ENCODE measurements at places on chromosomes 4 and X.

DNA sequence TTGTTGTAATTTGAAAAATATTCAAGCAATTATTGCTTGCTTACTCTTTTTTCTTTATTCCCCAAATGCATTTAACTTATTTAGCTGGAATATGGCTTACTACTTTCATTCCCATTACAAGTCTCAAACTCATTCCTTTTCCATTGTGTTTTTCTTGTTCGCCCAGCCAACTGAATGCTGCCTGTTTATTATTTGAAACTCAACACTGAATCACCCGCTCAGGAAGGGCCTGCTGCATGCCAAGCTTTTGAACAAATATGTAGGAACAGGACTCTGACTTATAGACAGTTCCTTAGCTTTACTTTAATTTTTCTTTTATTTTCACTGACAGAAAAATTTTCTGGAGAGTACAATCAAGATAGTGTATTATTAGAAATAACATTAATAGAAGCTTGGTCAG lies 12.9 kb downstream of the PCDH18 start:
- no peak for DNase-seq

GRCh38 chr4:54909961-54910360 lies 215.4 kb downstream of the KDR start:
- no peak for DNase-seq

DNA sequence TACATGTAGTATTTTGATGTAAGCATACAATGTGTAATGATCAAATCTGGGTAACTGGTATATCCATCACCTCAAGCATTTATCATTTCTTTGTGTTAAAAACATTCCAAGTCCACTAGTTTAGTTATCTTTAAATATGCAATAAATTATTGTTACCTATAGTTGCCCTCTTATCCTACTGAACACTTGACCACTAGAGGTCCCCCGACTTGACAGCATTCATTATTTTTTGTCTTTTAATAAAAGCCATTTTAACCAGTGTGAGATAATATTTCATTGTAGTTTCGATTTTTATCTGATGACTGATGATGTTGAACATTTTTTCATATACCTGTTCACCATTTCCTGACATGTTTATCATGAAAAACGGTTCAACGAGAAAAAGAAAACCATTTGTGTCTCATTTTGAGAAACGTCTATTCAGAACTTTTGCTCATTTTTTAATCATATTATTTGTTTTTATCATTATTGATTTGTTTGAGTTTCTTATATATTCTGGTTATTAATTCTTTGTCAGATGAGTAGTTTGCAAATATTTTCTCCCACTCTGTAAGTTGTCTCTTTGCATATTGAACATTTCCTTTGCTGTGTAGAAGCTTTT lies 199.0 kb upstream of the CXXC4 start:
- peak; percentile 14 for DNase-seq

GRCh38 chr4:177356206-177356605 lies 46.5 kb downstream of the NEIL3 start:
- DNase-seq = no peak

DNA sequence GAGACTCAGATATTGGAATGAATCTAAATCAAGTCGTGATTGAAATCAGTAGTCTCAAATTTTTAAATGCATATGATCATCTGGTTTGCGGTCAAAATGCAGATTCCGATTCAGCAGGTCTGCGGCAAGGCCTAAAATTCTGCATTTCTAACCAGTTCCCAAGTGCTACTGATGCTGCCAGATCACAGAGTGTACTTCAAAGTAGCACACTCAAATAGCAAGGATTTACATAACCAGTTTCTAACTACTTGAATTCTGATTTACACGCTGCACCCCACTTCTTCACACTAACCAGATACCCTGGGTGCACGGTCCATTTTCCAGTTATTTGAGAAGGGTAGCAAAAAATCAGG lies 752 bp downstream of the MBTPS2 start:
- DNase-seq = no peak

DNA sequence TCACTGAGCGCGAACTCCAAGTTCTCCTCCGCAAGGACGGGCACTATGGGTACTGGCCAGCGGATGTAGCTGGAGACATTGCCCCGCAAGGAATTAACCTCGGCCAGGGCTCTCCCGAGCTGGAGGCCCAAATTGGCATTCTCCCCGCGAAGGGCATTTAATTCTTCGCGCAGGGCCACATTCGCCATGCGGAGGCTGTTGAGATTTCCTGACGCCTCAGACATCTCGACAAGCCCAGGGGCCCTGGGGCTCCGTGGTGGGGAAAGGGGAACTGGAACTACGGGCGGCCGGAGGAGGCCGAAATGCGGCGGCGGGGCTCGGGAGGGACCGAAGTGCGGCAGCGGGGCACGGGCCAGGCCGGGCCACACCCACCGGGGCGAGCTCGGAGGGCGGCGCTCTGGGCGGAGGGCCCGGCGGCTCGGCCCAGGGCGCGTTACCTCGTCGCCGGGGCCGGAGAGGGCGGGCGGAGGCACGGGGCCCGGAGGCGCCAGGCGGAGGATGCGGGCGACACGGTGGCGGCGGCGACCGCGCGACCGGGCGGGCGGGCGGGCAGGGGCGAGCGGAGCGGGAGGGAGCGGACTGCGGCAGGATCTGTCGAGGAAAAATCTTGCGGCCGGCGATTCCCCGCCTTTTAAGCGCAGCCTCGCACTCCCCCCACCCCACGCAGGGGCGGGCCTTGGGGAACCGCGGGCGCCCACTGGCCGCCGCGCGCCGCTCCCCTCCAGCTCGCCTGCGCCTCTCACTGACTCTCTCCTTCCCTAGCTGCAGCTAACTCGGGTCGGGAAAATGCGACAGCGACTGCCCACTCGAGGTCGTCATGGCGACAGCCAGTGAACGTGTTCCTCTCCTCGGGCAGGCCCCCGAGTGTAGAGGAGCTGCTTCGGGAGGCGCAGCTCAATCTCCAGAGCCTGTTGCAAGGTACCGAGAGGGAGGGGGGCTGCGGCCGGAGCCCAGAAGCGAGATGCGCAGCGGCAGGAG lies at the start of gene RTL5:
Gene RTL5 (minus strand): TSS at position 599 of the 978 bp plus-strand sequence.
- DNase-seq = peak; percentile 58

- DNase-seq = no peak
Measured at GRCh38 chr4:8347660-8348059, 78.1 kb downstream of the HTRA3 start.

GRCh38 chr4:12555011-12555410 lies 929.1 kb downstream of the RAB28 start:
- DNase-seq = peak; percentile 12

GRCh38 chr4:1215141-1216075 lies 33.5 kb downstream of the CTBP1 start:
- DNase-seq = no peak

DNA sequence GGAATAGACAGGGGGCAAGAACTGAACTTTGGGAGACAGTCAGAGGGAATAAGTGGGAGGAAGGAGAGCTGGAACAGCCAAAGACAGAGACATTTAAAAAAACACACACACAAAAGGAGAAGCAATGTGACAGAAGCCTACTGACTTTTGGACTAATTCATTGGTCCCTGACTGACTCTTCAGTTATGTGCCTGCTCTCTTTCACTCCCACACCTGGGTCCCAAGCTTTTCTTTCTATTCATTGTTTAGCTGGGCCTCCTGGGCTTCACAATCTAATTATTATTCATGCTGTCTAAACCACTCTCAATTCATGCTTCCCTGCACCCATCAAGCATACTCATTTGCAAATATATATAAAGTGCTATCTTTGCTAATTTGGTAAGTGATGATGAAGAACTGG lies 139.2 kb upstream of the IRS4 start:
- no peak for DNase-seq

DNA sequence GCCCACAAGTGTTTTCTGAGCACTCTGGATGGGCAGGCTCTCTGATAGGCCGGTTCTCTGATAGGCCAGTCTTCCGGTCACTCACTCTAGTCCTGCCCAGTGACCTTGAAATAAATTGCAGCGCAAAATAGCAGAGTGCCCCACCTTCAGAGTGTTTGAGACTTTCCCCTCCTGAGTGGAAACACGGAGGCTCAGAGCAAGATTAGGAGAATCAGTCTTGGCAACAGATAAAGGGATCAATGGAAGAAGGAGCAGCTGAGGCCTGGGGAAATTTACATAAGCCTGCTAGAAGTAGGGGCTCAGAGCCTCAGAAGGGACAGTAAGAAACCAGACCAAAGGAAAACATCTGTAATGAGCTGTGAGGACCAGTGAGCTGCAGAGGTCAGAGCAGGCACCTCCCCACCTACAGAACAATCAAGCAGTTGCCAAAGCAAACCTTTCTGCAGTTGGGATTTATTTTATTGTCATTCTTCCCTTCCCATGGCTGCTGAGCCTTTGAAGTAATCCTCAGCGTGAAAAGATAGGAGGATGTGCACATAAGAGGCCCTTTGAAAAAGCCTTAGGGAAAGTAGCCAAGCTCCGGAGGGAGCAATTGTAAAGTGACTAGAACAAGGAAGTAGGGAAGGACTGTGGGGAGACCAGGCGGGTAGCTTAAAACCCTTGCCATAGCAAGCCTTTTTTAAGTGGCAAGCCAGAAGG lies 89.1 kb upstream of the TSPAN5 start:
- peak; percentile 77 for DNase-seq

DNA sequence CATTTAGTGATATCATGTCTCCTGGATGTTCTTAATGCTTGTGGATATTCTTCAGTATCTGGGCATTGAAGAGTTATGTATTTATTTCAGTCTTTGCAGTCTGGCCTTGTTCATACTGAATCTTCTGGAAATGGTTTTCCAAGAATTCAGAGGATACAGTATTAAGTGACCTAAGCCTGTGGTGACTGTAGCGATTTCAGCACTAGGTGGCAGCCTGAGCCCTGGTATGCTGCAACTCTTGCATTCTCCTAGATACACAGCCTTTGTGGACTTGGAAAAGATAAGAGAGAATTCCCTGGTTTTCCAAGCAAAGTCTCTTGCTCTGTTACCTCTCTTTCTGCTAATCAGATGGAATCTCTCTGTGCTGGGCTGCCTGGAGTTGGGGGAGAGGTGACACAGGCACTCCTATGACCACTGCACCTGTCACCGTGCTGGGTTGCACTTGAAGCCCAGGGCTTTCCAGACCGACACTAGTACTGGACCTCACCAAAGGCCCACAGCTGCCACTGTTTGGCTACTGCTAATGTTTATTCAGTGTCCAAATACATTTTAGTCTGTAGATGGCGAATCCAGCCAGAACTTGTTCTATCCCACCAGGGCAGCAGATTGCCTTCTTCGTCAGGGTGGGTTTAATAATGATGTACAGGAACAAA lies 19.3 kb upstream of the SPIN2A start:
- DNase-seq = peak; percentile 13

- DNase-seq = no peak
Measured at GRCh38 chr4:182640932-182641331, 276.3 kb downstream of the DCTD start.

GRCh38 chr4:178086320-178086719 lies 644.1 kb upstream of the AGA start:
- peak; percentile 1 for DNase-seq

GRCh38 chr4:128155231-128155855 lies 94.2 kb downstream of the LARP1B start:
- no peak for DNase-seq

DNA sequence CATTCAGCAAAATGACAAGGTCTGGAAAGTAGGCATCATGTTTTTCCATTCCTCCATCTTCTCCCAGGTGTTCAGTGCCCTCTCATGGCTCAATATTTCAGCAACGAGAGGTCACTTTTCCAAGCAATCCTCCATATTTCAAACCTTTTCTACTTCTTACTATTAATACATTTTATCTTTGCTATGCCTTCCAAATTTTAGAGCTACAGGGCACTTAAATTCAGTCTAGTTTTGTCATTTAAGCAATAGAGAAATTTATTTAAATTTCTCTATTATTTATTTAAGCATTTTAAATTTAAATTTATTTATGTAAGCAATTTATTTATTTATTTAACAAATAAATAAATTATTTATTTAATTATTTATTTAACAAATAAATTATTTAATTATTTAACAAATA lies 305.1 kb upstream of the ANXA10 start:
- peak; percentile 7 for DNase-seq

- no peak for DNase-seq
Measured at GRCh38 chrX:121114691-121115090, 67.3 kb downstream of the GLUD2 start.

- DNase-seq = no peak
Measured at GRCh38 chrX:134544513-134545151, 84.7 kb downstream of the HPRT1 start.

- DNase-seq = no peak
Measured at GRCh38 chrX:17291171-17291900, 83.7 kb upstream of the NHS start.

- DNase-seq = no peak
Measured at GRCh38 chr4:158799856-158800255, 31.0 kb downstream of the FNIP2 start.

DNA sequence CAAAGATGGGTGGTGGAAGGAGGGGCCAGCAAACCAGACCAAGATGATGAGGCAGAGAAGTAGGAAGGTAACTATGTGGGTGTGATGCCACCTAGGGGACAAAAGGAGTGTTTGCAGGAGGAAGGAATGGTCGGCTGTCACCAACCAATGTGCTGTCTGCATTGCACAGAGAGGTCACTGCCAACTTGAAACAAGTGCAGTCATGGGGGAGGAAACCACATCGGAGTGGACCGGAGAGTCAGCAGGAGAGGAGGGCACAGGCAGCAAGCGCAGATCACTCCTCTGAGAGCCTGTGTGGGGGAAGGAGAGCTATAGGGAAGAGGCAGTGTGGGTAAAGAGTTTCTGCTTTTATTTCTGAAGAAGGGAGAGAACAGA lies 38.5 kb upstream of the FGFBP2 start:
- peak; percentile 61 for DNase-seq

DNA sequence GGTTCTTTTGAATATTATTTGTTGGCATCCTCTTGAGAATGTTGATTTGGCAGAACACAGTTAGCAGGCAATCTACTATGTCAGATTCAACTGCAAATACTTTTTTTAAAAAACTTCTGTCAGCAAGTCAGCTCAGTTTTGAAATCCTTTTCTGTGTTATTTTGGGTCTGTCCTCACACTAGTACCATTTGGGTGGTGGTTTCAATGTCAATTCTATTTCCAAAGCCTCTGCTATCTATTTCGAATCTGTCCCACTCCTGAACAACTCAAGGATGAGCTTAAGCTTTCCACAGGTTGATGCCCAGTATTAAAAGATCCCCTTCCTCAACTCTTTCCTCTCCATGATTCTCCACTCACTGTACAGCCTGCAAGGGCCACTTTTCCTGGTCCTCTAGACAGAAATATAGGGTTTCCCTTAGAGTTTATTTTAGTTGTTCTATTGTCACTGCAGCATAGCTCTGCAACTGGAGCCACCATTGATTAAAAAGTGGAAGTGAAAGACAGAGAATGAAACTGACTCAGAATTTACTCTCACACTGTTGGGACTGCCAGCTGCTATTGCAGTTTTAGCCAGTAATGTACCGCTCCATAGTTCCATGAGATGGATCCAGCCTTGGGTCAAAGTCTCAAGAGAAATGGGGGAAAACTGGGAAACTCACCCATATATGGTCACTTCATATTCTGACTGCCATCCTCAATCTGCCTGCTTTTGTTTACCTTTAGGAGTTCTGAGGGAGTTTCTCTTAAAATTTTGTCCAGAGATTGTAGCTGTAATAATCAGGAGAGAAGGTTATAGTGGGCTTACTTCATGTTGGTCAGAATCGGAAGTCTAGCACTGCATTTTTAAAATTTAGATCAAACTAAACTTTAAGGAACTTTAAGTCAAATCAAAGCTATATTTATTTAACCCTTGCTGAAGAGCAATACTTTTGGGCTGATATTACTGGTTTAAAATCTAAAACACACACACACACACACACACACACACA lies 14.6 kb downstream of the HDX start:
- DNase-seq = no peak

GRCh38 chr4:42643685-42644084 lies 13.2 kb downstream of the ATP8A1 start:
- DNase-seq = no peak

GRCh38 chr4:77734928-77735327 lies 84.2 kb downstream of the CNOT6L start:
- peak; percentile 34 for DNase-seq

All from SJCRH30 (cell line).